ENCODE measurements at places on chromosomes 6 and 20.

DNA sequence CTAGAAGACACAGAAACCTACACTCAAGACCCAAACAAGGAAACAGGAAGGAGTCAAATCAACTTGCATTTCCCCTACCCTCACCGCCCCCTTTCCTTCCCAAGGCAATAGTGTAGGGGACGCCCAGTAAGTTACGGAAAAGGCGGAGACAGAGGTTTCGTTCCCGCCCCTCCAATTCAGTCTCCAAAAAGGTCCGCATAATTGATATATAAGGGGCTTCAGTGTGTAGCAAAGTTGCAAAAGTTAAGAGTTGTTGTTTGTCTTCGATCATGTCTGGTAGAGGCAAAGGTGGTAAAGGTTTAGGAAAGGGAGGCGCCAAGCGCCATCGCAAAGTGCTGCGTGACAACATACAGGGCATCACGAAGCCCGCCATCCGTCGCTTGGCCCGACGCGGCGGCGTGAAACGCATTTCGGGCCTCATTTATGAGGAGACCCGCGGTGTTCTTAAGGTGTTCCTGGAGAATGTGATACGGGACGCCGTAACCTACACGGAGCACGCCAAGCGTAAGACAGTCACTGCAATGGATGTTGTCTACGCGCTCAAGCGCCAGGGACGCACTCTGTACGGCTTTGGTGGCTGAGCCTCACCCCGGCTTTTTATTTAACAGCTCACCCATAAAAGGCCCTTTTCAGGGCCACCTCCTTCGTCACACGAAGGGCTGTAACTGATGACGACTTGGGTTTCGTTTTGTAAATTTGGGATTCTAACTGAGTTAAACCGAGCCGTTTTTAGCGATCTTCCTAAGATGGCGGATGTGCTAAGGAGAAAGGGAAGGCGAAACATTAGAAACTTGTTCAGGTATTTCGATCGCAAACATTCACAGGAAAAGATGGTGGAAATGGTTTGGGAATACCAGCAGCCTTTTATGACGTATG lies 124.6 kb upstream of the BTN3A2 start:
- no peak for DNase-seq

GRCh38 chr20:63153254-63154221 lies 62.4 kb downstream of the YTHDF1 start:
- no peak for DNase-seq

DNA sequence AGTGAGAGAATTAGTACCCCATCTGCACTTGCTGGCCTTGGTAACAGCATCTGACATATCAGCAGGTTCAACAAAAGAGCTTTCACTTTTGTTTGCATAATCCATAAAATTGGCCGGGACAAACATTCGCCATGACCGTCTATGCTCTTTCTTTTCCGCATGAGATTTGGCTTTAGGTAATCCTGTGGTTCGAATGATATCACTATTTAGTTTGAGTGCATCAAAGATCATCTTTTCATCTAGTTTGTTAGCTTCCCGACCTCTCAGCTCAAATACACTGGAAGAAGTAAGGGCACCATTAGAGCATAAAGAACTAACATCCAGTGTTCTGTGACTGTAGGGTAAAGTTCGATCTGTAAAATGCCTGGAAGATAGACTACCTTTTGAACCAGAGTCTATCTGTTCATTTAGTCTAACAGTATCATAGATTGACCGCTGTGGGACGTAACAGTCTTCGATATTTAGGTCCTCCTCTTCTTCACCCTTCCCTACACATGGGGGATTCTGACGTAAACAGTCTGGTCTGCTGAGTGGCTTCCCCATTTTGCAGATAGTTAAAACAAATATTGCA lies 101.6 kb downstream of the DST start:
- no peak for DNase-seq

DNA sequence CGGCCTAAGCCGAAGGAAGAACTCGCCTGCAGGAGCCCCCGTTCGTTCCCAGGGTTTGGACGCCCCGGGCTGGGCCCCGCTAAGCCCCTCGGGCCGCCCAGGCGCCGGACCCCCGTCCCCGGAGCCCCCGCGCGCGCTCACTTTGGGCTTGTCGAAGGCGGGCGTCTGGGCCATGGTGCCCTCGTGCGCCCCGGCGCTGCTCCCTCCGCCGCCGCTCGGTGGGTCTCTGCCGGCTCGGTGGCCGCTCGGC lies 140 bp downstream of the ADA start:
- no peak for DNase-seq

- no peak for DNase-seq
Observed at GRCh38 chr6:101380897-101381630, 12.4 kb upstream of the GRIK2 start.

DNA sequence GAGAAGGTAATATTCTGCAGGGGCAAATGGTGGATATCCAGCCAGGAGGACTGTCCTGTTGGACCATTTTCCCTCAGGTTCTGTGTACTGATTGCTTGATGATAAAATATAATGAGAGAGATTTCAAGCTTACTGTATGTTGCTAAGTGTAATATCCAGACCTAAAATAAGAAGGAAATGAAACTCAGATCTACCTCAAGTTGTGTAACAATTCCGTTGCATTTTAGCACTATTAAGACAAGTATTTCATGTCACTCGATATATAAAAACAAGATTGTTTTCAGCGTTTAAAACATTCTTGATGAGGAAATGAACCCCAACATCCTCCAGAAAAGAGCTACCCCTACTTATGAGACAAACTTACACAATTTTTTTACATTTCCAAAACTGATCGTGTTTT lies 57.2 kb downstream of the RGS17 start:
- DNase-seq, result no peak

DNA sequence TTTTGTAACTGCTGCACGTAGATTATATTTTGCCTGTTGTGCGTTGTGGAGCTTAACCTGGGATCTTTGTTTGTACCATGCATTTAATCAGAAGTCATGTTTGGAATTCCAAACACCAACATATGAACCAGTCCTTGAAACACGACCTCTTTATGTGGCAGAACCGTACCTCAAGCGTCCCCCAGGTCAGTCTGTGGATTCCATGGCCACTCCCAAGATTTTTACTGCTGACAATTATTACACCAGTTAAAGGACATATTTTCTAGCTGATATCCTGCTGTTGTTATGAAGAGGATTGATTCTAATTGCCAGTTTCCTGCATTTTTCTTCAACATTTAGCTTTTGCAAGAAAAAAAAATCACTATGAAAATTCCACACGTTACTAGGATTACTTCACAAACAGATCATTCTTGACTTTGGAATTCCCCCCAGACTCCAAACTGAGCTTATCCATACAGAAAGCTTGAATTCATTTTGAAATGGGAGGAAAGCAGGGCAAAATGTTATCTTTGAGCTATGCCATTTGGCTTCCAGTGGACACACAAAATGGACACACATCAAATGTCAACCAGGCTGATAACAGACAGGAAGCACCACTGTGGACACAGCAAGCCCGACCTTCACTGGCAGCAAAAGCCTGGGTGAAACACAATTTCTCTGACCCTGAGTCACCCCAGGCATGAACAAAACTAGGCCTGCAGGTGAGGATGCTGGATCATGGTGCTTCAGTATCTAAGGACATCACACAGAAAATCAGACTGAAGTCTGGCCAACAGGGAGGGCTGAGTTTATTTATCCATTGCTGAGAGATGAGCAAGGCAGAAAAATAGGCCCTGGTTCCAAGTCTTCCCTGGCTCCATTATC lies 542.9 kb upstream of the JAG1 start:
- no peak for DNase-seq

GRCh38 chr6:147837540-147837939 lies 329.1 kb downstream of the SAMD5 start:
- no peak for DNase-seq

GRCh38 chr6:7684076-7684475 lies 41.8 kb upstream of the BMP6 start:
- no peak for DNase-seq

DNA sequence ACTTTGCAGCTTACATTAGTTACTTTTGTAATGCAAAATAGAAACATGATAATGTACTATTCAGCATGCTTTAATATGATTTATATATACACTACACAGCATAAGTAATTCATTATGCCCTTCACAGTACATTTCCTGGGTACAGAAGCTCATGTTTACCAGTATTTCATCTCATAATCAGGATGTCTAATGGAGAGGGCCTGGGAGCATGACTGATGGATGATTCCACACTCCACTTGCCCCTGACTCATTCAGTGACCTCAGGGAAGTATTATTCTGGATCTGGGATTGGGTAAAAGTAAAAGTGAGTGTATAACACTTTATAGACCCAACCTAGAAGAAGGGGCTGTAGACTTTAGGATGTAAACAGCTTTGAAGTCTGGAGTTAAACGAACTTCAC lies 31.4 kb upstream of the BACH2 start:
- no peak for DNase-seq

GRCh38 chr6:144543006-144543871 lies 258.1 kb downstream of the UTRN start:
- DNase-seq, result no peak

- DNase-seq, result no peak
Observed at GRCh38 chr20:32436968-32437367, 78.8 kb downstream of the ASXL1 start.

DNA sequence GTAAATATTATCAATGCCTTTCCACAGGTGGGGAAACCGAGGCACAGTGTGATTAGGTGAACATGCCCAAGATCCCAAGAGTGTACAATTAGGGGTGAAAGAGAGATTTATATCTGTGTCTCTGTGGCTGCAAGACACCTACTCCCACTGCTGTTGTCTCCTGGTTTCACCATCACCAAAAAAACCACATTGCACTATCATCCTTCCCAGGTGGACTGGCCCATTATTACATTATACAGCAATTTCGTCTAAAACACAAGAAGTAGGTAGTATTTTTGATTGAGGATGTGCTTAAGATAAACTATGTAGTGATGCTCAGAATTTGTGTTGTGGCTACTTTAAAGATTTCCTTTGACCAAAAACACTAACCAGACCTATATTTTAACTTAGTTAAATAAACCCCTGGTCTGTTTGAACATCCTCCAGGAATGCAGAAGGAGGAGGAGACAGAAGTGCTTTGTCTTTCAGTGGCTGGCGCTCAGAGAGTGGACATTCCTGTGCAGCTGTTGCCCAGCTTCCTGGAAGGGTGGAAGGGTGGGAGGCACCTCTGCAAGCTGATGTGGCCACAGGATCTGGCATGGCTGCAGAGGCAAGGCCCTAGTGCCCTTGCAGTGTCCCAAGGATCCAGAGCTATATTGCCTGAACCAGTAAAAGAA lies 23.8 kb downstream of the DCBLD1 start:
- DNase-seq, result no peak

DNA sequence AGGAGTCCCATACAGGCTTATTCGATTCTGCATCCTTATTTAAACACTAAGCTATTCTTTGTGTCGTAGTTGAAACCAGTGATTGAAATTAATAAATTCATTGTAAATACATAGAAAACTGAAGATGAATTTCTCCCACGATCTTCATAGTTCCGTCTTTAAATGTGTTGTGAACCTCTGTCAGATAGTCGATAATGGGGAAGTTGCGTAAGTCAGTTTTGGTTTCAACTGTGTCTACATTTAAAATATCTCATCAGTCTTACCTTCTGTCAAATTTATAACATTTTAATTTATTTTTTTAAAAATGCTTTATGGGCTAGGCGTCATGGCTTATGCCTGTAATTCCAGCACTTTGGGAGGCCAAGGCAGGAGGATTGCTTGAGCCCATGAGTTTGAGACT lies 12.7 kb downstream of the STX11 start:
- DNase-seq, result no peak

DNA sequence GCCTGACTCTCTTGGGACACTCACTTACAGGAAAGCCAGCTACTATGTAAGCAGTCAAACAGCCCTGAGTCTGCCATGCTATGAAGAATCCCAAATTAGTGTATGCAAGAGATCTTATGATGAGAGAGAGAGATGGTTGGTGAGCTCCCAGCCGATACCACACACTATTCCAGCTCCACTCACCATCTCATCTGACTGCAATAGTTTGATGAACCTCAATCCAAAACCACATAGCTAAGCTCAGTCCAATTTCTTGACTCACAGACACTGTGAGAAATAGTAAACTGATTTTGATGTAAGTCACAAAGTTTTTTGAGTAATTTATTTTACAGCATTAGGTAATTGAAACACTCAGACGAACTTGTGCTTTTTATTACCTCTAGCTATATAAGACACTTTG lies 441.4 kb downstream of the COL12A1 start:
- DNase-seq, result no peak

- DNase-seq, result peak; percentile 46
Observed at GRCh38 chr6:11277275-11278206, 45.1 kb upstream of the NEDD9 start.

GRCh38 chr20:54014293-54014926 lies 56.0 kb downstream of the BCAS1 start:
- no peak for DNase-seq

GRCh38 chr6:90865513-90865912 lies 278.6 kb upstream of the MAP3K7 start:
- no peak for DNase-seq

DNA sequence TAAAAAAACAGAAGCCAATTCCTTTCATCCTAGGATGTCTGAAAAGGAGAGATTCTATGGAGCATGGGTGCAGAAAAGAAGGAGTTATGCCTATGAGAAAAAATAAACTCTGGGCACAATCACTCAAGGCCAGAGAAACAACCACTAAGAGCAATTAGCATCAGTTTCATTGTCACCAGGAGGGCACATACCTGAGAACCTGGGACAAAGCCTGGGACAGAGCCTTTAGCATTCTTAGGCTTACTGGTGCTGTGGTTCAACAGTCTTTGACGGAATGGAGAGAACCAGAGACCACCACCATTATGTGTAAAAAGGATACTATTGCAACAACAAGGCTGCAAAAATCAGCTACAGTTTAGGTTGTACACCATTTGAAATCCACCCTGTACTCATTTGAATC lies 29.4 kb upstream of the BCKDHB start:
- DNase-seq, result no peak

GRCh38 chr6:158032354-158032733 lies 50.7 kb downstream of the SYNJ2 start:
- no peak for DNase-seq

DNA sequence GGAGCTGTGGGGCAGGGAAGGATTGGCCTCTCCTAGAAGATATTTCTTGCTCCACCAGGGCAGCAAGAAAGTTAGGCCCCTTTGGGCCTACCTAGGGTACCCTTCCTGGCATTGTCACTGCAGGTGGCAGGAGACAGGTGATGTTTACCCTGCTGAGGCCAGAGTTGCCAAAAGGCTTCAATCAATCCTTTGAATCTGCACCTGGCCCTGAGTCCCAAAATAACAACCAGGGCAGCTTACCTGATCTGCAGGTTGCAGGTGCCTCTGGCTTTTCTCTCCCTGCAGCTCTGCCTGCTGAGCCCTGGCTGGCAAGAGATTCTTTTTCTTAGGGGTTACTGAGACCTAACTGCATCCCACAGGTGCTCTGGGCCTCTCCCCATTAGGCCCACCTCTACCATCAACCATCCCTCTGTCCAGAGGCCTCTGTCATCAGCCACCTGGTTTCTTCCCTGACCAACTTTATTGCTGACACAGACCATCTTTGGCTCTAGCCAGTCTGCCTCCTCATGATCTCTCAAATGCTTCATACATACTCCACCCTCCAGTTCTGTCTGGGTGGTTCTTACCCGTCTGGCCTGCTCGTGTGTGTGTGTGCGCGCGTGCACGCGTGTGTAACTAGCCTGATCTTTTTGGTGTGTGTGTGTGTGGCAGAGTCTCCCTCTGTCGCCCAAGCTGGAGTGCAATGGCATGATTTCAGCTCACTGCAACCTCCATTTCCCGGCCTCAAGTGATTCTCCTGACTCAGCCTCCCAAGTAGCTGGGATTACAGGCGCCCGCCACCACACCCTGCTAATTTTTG lies 13.7 kb downstream of the BCL2L1 start:
- no peak for DNase-seq

All from GM18507 (cell line).